ENCODE measurements at places on chromosomes 13 and 19.

DNA sequence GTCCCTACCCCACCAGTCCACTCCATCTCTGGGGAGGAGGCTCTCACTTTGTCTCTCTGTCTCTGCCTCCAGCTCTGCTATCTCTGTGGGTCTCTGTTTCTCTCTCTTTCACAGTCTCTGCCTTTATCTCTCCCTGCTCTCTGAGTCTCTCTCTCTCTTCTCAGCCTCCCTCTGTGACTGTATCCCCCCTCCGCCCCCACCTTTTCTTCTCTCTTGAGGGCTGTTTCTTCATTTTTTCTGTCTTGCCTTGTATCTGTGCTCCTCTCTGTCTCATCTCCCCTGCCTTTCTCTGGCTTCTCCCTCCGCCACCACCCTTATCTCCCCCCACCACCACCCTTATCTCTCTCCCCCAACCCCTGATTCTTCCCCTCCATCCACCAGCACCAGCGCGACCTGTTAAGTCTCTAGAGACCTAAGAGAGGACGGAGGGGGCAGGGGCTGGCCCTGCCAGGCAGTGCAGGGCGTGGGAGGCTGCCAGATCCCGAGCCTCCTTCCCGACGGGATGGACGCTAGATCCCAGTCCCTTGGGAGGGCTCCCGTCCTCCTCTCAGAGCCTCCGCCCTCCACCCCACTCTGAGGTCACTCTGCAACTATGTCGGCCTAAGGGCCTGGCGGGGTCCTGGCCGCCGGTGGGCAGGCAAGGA lies 1.0 kb downstream of the AXL start:
- DNase-seq, result no peak

- no peak for DNase-seq
Measured at GRCh38 chr19:934865-935479, 9.1 kb downstream of the ARID3A start.

- DNase-seq, result no peak
Measured at GRCh38 chr19:48770266-48770665, 14.9 kb downstream of the FGF21 start.

DNA sequence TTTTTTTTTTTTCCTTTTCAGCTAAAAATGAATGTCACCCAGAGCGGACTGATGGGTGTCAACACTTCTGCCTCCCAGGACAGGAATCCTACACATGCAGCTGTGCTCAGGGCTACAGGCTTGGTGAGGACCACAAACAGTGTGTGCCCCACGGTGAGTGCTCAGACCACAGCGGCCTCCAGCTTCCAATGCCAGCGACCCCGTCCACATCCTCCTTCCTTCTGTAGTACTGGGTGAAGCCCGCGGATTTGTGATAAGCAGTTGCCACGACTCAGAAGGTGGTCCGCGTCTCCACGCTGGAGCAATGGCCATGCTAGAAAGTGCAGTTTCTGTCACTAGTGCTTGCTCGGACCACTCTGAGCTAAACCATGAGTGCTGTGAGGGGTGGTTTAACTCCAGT lies 6.0 kb downstream of the PROZ start:
- DNase-seq, result no peak

DNA sequence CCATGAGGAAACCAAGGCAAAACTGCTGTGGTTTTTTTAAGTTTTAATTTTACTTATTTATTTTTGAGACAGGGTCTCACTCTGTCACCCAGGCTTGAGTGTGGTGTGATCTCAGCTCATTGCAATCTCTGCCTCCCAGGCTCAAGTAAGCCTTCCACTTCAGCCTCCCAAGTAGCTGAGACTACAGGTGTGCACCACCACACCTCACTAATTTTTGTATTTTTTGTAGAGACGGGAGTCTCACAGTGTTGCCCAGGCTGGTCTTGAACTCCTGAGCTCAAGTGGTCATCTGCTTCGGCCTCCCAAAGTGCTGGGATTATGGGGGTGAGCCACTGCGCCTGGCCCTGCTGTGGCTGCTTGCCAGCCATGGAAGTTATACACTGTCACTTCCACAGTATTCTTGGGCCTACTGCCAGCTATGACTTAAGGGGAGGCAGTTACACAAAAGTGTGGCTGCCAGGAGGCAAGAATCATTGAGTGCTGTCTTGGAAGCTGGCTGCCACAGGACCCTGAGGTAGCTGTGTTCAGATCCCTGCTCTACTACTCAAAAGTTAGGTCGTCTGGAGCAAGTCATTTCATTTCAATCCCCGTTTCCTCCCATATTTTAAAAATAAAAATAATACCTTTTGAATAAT lies 12.7 kb downstream of the FARP1 start:
- no peak for DNase-seq

DNA sequence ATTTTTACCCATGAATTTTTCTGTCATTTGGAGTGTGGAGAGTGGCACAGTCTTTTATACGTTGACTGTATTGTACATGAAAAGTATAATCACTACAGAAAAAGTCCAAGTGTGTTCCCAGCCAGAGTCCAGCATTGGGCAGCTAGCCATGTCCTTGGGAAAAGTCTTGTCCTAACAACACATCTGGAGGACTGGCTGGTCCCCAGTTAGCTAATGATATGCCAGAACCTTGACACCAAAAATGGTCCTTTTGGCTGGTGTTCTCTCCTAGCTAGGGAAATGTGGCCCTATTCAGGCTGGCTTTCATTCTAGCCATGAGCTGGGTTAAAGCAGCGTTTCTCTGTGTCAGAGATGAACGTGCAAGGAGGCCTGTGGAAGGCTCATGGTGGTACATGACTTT lies 98.9 kb downstream of the ESD start:
- DNase-seq, result no peak

DNA sequence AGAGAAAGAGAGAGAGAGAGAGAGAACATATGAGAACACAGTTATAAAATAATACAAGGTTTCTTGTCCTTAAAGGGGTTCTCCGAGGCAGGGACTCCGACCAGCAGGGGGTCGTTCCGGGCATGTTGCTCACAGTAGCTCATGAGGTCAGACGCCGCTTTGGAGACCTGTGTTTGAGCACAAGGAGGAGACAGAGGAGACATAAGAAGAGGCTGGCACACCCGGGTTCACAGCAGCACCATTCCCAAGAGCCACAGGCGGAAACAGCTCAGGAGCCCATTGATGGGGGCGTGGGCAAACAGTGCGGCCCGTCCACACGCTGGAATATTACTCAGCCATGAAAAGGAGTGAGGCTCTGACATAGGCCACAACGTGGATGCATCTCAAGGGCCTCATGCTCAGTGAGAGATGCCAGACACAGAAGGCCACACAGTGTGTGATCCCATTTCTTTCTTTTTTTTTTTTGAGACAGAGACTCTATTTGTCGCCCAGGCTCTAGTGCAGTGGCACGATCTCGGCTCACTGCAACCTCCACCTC lies 39.1 kb downstream of the GADD45B start:
- DNase-seq, result no peak

DNA sequence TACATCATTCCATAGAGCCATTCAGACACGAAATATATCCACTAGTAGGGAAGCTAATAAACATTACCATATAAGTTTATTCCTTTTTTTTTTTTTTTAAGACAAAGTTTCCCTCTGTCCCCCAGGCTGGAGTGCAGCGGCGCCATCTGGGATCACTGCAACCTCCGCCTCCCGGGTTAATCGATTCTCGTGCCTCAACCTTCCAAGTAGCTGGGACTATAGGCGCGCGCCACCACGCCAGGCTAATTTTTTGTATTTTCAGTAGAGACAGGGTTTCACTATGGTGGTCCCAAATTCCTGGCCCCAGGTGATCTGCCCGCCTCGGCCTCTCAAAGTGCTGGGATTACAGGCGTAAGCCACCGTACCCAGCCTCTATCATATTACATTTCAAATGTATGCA lies 612 bp upstream of the ZNF154 start:
- no peak for DNase-seq

- no peak for DNase-seq
Measured at GRCh38 chr19:3693025-3693925, 7.0 kb downstream of the PIP5K1C start.

GRCh38 chr13:38849315-38849714 lies 141.3 kb downstream of the STOML3 start:
- no peak for DNase-seq

GRCh38 chr19:16203256-16204004 lies 5.7 kb downstream of the AP1M1 start:
- DNase-seq, result no peak

- no peak for DNase-seq
Measured at GRCh38 chr13:112376050-112376681, at the start of gene SPACA7. TSS of gene SPACA7 (plus strand) at chr13:112376355. CDS start at chr13:112376386, 31 bp downstream.

DNA sequence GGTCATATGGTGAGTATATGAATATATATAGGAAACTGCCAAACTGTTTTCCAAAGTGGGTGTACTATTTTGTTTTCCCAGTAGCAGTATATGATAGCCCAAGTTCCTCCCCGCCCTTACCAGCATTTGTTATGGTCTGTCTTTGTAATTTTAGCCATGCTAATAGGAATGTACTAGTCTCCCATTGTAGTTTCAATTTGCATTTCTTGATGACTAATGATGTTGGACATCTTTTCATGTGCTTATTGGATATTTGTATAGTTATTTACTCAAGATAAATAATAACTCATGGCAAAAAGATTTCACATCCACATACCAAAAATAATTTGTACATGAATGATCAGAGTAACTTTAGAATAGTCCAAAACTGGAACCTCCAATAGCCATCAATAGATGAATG lies 75.3 kb upstream of the SERP2 start:
- no peak for DNase-seq

DNA sequence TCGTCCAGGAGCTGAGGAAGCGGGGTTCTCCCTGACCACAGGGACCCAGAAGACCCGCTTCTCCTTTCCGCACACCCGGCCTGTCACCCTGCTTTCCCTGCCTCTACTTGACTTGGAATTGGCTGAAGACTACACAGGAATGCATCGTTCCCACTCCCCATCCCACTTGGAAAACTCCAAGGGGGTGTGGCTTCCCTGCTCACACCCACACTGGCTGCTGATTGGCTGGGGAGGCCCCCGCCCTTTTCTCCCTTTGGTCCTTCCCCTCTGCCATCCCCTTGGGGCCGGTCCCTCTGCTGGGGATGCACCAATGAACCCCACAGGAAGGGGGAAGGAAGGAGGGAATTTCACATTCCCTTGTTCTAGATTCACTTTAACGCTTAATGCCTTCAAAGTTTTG lies 18.9 kb downstream of the VASP start:
- DNase-seq, result no peak

Data from stimulated activated CD4-positive, alpha-beta T cell treated with anti-CD3 and anti-CD28 coated beads, Interleukin-1b, Interleukin-23, amount 100 ng/mL, for 48 hours (primary cell).